ENCODE measurements at places on chromosomes 3 and 15.

DNA sequence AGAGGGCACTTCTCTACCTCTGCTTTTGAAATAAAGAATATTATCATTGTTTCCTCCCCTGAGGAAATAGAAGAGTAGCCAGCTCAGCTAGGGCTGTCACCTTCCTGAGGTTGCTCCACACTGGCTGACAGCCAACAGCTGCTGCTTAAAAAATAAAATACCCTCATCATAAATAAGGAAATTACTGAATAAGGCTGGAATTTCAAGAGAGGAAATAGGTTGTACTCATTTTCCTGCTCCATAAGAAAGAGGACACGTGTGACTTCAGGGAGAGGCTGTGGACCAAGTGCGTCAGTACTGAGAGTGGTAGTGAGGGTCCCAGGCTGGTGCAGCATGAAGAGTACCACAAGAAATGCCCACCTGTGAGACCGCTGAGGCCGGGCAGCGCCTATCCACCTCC is 8.1 kb upstream of the C2CD4B start:
- no peak for DNase-seq

DNA sequence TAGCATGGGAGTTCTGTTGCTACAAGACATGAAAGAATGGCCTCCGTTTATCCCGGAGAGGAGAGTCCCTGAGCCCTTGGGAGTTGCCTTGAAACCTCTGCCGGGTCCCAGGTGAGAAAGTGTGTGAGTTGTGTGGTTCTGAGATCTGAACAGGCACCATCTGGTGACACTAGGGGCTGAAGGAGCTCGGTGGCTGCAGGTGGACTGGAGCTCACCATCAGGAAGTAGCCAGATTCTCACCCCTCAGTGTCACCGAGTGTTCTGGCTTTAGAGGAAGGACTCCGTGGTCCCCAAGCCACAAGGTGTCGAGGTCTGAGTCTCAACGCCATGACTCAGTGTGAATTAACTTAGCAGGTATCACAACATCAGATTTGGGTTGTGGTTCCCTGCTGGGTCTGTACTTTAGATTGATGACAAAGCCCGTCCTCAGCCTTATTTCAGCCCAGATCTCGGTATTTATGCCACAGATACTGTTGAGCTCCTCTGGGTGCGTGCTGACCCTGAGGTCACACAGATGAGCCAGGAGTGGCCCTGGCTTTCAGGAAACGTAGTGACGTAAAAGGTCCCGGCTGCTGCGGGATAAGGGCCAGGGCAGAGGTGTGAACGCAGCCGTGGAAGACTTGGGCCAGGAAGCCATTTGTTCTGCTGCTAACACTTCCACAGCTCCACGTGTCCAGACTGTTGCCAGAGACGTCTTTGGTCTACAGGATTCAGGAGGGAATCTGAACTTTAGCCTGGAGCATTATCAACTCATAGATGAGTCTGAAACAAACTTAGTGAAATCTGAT is 54.4 kb downstream of the PGPEP1L start:
- DNase-seq: no peak

GRCh38 chr15:29698030-29698701 is 124.1 kb downstream of the TJP1 start:
- no peak for DNase-seq

DNA sequence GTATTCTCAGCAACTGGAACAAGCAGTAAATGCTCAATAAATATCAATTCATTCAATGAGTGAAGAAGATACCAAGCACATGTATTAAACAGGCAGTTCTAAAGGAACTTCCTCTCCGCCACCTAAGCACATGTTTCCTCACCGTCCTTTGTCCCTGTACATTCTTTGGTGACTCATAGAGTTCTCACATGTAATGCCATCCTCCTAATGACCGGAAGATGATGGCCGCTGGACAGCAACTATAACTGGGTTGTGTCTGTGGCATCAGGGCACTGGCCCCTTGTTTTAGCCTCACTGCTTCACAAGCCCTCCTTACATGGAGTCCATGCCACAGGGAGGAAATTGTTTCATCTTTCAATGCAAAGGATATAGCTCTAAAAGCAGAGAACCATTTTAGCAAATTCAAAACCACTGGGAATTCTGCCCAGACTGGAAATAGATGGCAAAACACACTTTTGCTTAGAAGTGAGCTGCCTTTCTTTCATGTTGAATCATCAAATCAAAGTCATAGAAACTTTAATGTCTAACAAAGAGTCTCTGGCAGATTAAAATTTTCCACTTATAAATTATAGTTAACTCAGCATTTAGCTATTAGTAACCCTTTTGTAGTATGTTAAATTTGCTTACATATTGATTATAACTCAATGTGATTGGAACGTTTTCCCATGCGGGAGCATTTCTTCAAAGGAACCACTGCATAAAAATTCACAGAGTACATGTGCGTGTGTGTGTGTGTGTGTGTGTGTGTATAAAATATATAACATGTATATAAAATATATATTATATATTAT is 74.1 kb downstream of the GAP43 start:
- DNase-seq: no peak

- no peak for DNase-seq
Observed at GRCh38 chr15:69493406-69493805, 40.8 kb downstream of the RPLP1 start.

GRCh38 chr15:75718328-75718727 is 5.7 kb upstream of the CSPG4 start:
- DNase-seq: no peak

DNA sequence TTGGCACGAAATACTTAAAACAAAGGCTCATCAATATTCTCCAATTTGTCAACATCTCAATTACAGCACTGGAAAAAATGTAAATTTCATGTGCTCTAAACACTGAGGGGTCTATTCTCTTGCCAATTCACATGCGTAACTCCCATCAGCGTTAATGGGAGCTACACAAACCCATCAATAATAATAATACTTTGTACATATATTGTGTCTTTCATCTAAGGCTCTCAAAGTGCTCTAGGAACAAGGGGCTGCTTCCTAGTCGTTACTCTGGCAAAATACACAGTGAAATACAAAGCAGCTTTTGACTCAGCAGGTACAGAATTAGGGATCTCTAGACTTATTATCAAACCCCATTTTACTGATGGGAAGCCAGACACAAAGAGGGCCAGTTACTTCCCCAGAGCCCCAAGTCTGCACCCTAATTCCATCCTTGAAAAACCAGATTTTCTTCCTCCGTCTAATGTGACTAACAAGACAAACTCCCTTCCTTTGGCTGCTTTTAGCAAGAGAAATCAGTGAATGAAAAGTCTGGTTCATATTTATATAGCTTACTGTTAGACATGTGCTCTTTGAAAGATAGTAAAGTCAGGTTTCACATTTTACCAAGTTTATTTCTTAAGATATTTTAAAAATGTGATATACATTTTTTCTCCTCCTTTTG is 20.0 kb downstream of the MEIS2 start:
- no peak for DNase-seq

DNA sequence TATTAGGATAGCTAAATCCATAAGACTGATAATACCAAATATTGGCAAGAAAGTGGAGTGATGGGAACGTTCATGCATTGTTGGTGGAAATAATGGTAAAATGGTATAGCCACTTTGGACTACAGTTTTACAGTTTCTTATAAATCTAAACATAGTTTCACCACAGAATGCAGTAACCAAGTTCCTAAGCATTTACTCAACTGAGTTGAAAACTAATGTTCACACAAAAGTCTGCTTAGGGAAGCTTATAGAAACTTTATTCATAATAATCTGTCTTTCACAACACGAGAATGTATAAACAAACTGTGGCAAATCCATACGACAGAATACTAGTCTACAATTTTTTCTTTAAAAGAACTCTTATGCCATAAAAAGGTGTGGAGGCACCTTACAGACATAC is 969.3 kb downstream of the FHIT start:
- no peak for DNase-seq

GRCh38 chr3:77699125-77699691 is 659.3 kb downstream of the ROBO2 start:
- no peak for DNase-seq

Measured in renal cortex interstitium (tissue), 15 donors.